Thyroid gland (tissue), 4 donors: ENCODE measurements at places on chromosomes 2 and 18. TPM values are rescaled to one million over a fixed set of nuclear protein-coding genes. Genes with fewer than 3 reads are reported as not detected.
A peak's percentile ranks its signal among the peaks of the same experiment; 100 is the strongest.

- peaks cover 38% of the 10 kb centered on the region for H3K4me1 ChIP-seq
- DNase-seq, result peak; percentile 91
- peak overlapping the region; percentile 72 for H3K27ac ChIP-seq
- no peaks in the 10 kb centered on the region for H3K27me3 ChIP-seq
- H3K4me3 ChIP-seq, result no peak overlapping the region
Observed at GRCh38 chr2:10369269-10370255, 66.9 kb downstream of the HPCAL1 start.

DNA sequence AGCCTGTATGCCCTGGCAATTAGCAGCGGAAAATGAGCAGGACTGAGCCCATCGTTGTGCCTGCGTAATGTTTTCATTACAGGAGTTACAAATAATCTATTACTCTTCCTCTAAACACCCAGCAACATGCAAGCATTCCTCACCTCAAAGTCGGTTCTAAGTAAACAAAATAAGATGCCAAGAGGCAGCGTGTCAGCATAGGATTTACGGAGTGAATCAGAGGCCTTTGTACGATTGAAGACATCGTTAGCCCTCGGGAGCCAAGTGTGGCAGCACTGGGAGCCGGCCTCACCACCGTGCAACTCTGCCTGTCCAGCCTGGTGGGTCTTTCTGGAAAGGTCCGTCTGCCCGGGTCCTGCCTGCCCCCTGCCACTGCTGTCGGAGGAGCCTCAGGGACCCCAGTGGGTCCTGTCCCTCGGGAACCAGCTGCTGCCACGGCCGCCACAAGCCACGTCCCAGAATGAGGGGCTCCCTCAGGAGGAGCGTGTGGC is 80.1 kb upstream of the CTDP1 start:
- no peaks in the 10 kb centered on the region for H3K27me3 ChIP-seq
- H3K4me1 ChIP-seq, result peaks cover 10% of the 10 kb centered on the region
- no peaks in the 10 kb centered on the region for H3K36me3 ChIP-seq
- no peak overlapping the region for H3K27ac ChIP-seq
- no peak for DNase-seq
- no peak overlapping the region for H3K4me3 ChIP-seq

Gene TMEM127
- total RNA-seq, result 45.7 TPM

GRCh38 chr2:106314444-106314843 is 120.3 kb upstream of the UXS1 start:
- no peak overlapping the region for H3K4me3 ChIP-seq
- H3K27ac ChIP-seq, result no peak overlapping the region
- peaks cover 5% of the 10 kb centered on the region for H3K4me1 ChIP-seq
- no peaks in the 10 kb centered on the region for H3K36me3 ChIP-seq

Gene HOXD8
- 15.4 TPM for total RNA-seq

DNA sequence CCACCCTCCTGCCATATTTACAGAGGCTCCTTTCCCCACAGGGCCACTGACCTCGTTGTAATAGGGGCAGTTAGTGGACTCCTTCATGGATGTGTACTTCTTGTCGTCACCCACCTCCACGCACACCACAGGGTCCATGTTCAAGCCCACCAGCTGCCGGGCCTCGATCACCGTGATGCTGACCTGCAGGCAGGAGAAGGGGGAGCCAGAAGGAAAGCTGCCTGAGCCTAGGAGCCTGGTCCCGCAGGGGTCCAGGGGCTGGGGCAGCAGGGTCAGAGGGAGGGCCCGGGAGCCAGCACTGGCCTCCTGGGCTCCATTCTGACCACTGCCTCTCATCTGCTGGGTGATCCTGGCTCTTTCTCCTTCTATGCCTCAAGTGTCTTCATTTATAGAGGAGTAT is 17.0 kb upstream of the OTOF start:
- no peak overlapping the region for H3K4me3 ChIP-seq
- no peak overlapping the region for H3K27ac ChIP-seq
- no peaks in the 10 kb centered on the region for H3K27me3 ChIP-seq
- H3K36me3 ChIP-seq, result no peaks in the 10 kb centered on the region
- H3K4me1 ChIP-seq, result peaks cover 10% of the 10 kb centered on the region
- DNase-seq, result no peak

- no peak overlapping the region for H3K27ac ChIP-seq
- DNase-seq, result no peak
- no peak overlapping the region for H3K4me3 ChIP-seq
Observed at GRCh38 chr2:206626108-206626507, 16.2 kb upstream of the FAM237A start.

Gene CNRIP1
- 25.7 TPM for total RNA-seq

DNA sequence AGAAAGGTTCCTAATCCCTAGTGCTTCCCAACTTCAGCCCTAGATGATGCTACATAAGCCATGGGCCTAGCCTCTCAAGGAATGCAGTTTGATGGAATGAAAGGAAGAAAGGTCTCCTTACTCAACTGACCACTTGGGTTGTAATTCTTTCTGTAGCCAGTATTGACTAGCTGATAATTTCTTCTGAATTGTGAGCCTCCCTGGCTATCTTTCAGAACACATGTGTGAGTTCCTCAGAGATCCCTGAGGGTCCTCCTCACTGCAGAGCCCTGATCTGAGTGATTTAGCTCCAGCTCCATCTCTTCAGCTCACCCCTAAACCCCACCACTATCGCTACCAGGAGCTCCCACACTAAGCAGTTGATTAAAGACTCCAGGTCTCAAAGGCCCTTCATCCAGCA is 31.5 kb downstream of the CFAP210 start:
- H3K4me1 ChIP-seq, result no peaks in the 10 kb centered on the region
- no peaks in the 10 kb centered on the region for H3K27me3 ChIP-seq
- no peaks in the 10 kb centered on the region for H3K36me3 ChIP-seq
- no peak for DNase-seq
- no peak overlapping the region for H3K4me3 ChIP-seq
- no peak overlapping the region for H3K27ac ChIP-seq

GRCh38 chr2:69083235-69083748 is 70.3 kb downstream of the ANTXR1 start:
- H3K36me3 ChIP-seq, result no peaks in the 10 kb centered on the region
- peak overlapping the region; percentile 46 for H3K27ac ChIP-seq
- no peak overlapping the region for H3K4me3 ChIP-seq
- DNase-seq, result no peak

DNA sequence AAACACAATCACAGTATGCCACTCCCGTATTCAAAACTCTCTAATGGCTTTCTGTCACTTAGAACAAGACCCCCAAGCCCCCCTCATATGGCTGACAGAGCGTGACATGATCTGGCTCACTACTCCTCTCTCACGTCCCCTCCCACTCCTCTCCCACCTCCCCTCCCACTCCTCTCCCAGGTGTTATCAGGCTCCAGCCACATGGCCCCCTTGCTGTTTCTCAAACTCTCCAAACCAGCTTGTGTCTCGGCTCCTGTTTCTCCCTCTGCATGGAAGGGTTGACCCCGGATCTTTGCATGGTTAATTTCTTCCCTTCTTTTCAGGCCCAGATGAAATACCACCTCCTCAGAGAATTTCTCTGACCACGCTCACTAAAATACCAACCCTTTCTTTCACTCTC is 180.8 kb downstream of the SLC8A1 start:
- no peak for DNase-seq
- H3K4me3 ChIP-seq, result no peak overlapping the region
- H3K27ac ChIP-seq, result no peak overlapping the region
- H3K27me3 ChIP-seq, result no peaks in the 10 kb centered on the region
- no peaks in the 10 kb centered on the region for H3K36me3 ChIP-seq

DNA sequence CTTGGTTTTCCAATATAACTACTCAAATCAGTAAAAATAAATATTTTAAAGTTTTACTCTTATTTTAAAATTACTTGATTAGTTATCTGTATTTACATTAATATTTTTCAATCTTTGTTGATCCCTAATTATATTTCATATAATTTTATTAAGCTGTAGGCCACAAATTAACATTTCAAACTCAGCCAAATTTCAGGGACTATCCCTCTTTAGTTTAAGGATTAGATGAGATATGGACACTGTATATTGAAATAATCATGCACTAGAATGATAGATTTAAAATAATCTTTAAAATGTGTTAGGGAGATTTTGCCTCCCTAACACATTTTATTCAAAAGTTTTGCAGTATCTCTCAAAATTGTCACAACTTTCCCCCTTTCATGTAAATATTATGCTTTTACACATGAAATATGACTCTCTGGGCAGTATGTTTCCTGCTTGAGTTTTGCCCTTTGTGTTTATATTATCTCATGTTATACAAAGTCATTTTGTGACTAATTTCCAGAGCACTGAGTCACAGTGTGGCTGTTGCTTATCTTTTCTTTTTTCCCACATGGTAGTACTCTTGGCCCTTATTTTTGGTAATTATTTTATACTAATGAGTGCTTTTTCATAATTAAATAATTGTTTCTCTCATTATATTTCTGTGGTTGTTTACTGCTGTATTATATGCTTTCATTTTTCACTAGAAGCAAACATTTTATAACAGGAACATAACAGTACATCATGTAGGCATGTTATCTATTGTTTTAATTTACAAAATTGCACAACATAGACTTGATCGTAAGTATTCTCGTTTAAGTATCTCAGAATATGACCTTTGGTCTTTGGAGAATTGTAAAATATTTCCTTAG is 1.2 kb downstream of the TFPI start:
- no peak for DNase-seq
- H3K27me3 ChIP-seq, result no peaks in the 10 kb centered on the region
- H3K27ac ChIP-seq, result peak overlapping the region; percentile 78
- H3K4me3 ChIP-seq, result no peak overlapping the region

Gene MYO5B
- 101 TPM for total RNA-seq

Gene CDH19
- total RNA-seq, result 4.7 TPM

DNA sequence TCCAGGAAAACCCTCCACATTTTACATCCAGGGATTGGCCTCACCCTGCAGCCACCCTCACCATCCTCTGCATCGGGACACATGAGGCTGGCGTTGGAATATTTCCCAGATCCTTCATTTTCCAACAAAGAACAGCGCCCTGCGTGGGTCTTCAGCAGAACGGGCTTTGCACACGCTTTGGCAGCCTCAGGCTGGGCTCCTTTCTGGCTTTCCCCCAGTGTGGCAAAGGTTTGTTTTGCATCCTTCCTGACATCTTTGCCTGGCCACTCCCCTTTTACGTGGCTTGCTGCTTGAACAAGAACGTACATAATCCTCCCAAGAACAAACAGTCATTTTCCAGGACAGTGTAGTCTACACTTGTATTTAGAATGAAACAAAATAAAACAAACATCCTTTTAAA is 25.6 kb upstream of the GREB1 start:
- H3K4me1 ChIP-seq, result no peaks in the 10 kb centered on the region
- no peaks in the 10 kb centered on the region for H3K27me3 ChIP-seq
- no peak for DNase-seq
- no peak overlapping the region for H3K27ac ChIP-seq

DNA sequence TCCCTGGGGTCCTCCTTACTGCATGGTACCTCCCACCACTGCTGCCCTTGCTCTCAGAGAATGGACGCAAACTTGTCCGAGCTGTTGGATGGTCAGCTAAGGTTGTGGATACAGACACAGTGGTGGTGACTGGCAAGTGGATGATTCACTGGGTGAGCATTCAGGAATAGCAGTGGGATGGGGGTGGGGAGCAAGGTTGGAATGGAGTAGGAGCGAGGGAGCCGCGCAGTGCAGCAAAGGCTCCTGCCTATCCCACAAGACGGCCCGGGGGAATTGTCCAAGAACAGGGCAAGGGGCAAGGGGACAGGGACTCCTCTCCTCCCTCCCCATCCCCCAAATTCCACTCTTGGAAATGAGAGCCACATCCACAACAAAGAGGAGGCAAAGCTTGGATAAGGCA is 102.2 kb downstream of the PIEZO2 start:
- no peaks in the 10 kb centered on the region for H3K4me1 ChIP-seq
- no peak overlapping the region for H3K27ac ChIP-seq
- no peaks in the 10 kb centered on the region for H3K27me3 ChIP-seq
- H3K4me3 ChIP-seq, result no peak overlapping the region

DNA sequence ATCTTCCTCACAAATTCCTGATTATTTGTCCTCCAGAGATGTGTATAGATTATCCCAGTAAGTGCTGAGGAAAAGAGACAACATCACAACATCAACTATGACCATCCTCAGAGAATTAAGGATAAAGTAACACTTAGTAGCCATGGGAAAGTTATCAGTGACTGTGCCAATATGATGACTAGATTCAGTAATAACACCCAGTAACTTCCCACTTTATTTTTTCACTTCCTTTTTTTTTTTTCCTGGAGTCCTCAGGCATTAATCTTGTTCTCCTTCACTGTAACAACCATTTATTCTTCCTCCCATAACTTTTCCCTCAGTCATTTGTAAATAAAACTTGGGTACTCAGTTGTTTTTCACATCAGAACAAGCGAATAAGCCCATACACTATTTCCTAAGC is 16.7 kb upstream of the PID1 start:
- no peak for DNase-seq
- H3K27me3 ChIP-seq, result no peaks in the 10 kb centered on the region
- no peaks in the 10 kb centered on the region for H3K4me1 ChIP-seq

Gene CCDC68
- 2.6 TPM for total RNA-seq

GRCh38 chr18:63253428-63254372 is 65.9 kb downstream of the BCL2 start:
- H3K4me1 ChIP-seq, result no peaks in the 10 kb centered on the region
- no peaks in the 10 kb centered on the region for H3K36me3 ChIP-seq
- DNase-seq, result no peak
- no peaks in the 10 kb centered on the region for H3K27me3 ChIP-seq
- no peak overlapping the region for H3K27ac ChIP-seq
- no peak overlapping the region for H3K4me3 ChIP-seq

GRCh38 chr2:236342951-236343350 is 78.7 kb upstream of the ASB18 start:
- H3K4me3 ChIP-seq, result no peak overlapping the region
- H3K27ac ChIP-seq, result no peak overlapping the region
- H3K27me3 ChIP-seq, result no peaks in the 10 kb centered on the region
- peaks cover 2% of the 10 kb centered on the region for H3K36me3 ChIP-seq

Gene MAT2A
- 345 TPM for total RNA-seq

GRCh38 chr18:55220523-55220922 is 261.3 kb upstream of the CCDC68 start:
- no peak overlapping the region for H3K27ac ChIP-seq
- no peak overlapping the region for H3K4me3 ChIP-seq
- H3K36me3 ChIP-seq, result no peaks in the 10 kb centered on the region
- DNase-seq, result no peak

- no peak overlapping the region for H3K27ac ChIP-seq
- no peak for DNase-seq
- no peaks in the 10 kb centered on the region for H3K36me3 ChIP-seq
- H3K4me3 ChIP-seq, result no peak overlapping the region
- no peaks in the 10 kb centered on the region for H3K27me3 ChIP-seq
Observed at GRCh38 chr2:68692511-68692910, 42.1 kb upstream of the ARHGAP25 start.

DNA sequence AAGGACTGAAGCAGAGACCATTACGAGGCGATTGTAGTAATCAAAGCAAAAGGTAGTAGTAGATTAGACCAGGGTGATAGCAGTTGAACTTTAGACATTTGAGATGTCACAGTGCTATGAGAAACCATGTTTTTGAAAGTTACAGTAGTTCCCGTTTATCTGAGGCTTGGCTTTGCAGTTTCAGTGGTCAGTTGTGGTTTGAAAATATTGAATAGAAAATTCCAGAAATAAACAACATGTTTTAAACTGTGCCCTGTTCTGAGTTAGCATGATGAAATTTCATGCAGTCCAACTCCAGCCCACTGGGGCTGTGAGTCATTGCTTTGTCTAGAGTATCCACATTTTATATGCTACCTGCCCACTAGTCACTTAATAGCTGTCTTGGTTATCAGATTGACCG is 47.5 kb downstream of the ZNF638 start:
- H3K4me3 ChIP-seq, result no peak overlapping the region
- peaks cover 9% of the 10 kb centered on the region for H3K36me3 ChIP-seq
- H3K27me3 ChIP-seq, result no peaks in the 10 kb centered on the region
- no peak overlapping the region for H3K27ac ChIP-seq
